ENCODE measurements at places on chromosomes 12 and 14.

DNA sequence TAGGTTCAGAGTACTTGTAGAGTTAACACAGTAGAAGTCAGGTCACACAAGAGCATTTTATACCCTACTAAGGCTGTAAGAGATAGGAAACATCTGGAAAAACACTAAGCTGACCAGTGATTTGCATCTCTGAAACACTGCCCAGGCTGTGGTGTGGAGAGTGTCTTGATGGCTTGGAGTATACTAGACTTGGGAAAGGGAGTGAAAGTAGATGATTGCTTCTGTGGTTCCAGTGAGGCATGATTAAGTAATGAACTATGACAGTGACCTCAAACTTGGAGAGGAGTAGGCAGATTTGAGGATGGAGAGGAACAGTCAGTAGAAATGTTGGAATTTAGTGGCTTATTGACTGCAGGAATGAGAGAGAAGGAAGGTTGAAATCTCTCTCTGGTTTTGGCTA, 201.2 kb downstream of the FLRT2 start:
- no peak for DNase-seq

GRCh38 chr12:130983328-130984017, 29.8 kb downstream of the ADGRD1 start:
- DNase-seq: no peak

- DNase-seq: no peak
Observed at GRCh38 chr12:32501835-32502333, 102.5 kb downstream of the FGD4 start.

- DNase-seq: no peak
Observed at GRCh38 chr14:100158566-100159093, 815 bp downstream of the DEGS2 start.

DNA sequence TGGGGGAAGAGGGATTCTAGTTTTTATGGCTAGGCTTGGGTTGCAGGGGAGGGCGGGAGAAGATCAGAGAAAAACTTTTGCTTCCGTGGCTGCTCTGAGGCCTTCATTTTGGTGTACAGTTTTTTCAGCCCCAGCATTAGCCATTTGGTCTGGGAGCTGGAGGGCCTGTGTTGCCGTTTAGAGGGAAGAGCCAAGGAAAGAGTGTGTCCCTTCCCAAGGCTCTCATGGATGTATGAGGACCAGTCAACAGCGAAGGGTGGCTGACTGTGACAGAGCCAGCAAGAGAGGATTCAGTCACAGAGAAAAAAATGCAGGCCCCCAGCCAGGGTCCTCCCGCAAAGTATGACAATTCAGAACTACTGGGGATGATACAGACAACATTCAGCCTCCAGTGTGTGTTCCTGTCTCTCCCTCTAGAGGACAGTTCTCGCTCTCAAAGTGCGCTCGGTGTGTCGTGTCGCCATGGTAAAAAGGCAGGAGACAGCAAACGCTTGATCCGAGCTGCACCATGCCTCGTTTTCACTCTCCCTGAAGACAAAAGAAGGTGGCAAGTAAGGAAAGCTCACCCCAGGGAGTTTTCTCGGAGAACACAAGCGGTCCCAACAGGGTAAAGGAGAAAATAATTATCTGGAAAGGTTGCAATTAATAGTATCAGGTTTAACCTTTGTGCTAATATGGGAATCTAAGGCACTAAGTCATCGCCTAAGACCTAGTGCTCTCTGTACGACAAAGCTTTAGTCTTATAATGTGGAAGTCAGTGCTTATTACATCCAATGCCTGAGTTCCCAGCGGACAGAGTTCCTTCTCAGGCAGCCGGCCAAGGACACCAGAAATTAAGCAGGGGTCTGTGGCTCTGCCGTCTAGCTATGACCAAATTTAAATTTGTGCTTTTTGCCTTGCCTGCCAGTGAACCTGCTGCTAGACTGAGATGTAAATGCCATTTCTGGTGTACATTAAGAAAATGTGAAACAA, 157.3 kb upstream of the PLXNC1 start:
- DNase-seq: no peak

DNA sequence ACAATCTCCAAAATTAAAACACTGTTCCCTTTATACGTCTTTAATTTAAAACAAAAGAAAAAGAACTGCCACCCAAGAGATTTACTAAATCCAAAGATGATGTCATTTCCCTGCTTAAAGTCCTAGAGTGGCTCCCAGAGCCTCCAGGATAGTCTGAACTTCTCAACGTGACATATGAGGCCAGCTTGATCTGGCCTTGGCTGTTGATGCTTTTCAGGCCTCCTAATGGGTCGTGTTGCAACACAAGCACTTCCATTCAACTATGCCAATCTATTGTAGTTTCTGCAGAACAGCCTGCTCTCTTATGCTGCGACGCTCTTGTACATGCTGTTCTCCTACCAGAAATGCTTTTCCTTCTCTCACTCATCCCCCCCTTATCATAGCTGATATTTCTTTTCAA, 35.7 kb downstream of the LGR5 start:
- no peak for DNase-seq

GRCh38 chr14:76870166-76870565, 44.0 kb downstream of the LRRC74A start:
- DNase-seq: no peak

DNA sequence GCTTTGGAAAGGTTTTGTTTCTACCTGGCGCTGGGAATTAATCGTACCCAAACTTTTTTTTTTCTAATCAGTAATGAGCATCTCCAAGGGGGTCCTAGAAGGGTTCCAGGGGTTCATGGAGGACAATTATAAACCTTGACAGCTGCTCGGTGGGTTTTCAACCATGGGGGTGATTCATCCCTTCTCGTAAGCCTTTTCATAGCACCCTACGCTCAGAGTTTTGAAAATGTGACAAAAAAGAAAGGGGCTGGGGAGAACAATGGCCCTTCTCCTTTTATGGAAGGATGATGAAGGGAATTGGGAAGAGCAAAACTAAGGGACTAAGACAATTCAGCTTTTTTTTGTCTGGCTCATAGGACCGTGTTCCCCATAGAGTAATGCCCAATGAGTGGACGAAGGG, 196.7 kb downstream of the ZFP36L1 start:
- DNase-seq: no peak

DNA sequence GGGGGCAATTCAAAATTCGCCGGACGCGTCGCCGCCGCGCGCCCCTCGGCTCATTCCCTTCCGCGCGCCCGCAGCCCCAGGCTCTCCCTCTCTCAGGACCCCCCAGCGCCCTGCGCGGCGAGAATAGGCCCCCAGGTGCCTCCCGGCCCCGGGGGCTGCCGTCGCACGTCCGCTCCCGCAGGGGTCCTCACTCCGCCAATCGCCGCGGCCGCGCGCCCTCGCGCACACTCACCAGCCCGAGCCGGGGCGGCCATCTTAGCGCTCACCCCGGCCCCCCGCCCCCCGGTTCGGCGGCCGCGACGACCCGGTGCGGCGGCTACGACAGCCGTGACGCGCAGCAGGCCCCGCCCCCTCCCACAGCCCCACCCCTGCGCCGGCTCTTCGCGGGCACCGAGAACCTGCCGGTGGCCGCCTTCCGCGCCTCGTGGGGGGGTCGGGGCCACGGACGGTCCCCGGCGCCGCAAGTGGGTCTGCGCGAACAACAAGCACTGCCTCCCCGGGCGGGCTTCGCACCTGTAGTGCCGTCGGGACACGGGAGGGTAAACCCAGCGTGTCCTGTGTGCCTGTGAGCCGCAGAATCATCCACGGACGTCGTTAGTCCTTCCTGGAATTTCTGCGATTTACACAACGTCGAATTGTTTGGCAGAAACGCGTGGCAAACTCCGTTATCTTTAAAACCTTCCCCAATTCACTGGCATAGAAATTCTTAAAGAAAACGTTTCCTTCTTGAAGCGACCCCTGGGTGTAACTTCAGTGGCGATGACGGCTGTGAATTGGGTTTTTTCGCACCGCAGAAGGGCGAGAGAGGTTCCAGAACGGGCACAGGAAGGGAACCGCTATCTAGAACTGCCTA, 2.5 kb downstream of the USP44 start:
- no peak for DNase-seq

DNA sequence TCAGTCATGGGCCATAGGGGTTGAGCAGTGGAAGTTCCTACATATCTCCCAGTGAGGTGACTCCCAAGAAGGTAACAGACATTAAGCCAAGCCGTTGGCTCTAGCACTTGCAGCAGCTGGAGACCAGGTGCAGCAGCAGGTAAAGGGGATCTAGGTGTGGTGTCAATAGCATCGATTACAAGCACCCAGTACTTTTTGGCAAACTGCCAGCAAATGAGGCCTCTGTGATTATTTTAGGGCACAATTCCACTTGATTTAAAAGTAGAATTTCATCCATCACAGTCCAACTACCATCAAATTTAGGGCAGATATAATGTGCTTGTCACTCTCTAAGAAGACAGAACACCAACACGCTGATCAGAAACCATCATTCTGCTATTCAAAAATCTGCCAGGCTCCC, 224.1 kb upstream of the EGLN3 start:
- no peak for DNase-seq

DNA sequence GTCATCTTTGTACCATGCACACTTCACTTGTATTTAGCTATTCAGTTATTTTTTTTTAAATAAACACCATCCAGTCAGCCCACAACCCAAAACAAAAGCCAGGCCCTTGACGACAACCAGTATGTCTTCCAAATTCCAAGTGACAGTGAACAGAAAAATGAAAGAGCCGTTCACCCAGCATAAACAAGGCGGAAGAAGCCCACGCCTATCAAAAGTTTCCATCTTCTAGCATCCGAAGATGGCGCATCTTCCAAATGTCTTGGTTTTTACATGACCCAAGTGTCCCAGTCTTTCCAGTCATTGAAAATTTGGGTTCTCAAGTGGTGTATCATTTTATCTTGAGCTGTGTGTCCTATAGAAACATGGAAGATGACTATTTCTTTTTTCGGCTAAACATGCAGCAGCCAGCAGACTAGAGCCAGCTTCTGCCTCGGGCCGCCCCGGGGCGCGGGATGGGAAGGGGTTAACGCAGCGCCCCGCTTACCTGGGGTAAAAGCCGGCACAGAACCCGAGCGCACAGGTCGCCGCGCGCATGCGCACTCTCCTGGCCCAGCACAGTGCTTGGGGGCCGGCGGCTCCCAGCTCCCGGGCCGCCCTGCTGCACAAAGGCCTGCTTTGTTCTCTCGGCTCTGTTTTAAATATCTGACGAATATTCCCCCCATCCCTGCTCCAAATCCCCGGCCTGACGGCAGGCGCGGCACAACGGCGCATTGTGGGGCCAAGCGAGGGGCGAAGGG, 164.8 kb downstream of the ZFP36L1 start:
- peak; percentile 52 for DNase-seq

DNA sequence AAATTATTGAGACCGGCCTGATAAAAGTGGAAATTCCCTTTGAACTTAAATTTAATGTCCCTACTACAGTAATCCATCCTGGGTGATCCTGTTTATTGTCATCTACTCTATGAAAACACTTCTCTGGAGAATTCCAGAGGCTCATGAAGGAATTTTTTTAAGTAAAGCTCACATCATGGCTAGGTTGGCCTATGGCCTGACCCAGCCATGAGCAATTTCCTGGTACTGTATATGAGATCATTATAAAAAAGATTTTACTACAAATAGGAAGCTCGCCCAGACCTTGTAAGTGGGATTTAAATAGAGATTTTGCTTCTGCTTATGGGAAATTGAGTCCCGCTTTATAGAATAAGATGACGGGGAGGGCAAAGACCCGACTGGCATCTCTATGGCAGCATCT, 215.5 kb downstream of the DPF3 start:
- DNase-seq: no peak

GRCh38 chr12:31057671-31058070, 16.0 kb upstream of the DDX11 start:
- no peak for DNase-seq

GRCh38 chr14:91533623-91534022, 23.5 kb upstream of the PPP4R3A start:
- DNase-seq: no peak

DNA sequence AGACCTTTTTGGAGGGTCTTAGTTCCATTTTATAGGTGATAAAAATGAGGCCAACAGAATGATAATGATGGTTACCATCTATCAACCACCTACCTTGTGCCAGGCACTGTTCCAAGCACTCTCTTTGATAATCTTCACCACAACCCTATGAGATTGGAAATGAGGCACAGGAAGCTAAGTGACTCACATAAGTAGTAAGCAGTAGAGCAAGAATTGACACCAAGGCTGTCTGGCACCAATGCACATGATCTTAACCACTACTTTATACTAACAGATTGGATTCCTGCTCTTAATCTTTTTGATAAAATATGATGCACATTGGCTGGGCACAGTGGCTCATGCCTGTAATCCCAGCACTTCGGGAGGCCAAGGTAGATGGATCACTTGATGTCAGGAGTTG, 91.4 kb downstream of the DRAM1 start:
- DNase-seq: no peak

DNA sequence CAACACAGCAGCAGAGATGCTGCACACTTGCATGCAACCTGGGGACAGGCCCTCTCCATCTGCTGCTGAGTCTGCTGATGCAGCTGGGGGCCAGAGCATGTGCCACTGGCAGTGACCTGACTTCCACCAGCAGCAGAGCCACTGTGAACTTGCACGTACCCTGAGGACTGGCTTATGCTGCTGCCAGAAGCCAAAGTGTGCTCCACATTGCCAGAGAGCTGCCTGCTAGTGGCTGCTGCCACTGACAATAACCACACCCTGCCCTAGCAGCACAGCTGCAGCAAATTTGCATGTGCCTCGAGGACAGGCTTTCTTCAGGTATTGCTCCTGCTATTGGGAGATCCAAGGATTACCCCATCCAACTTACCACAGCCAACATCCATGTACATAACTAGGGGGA, 4.5 kb upstream of the PRR4 start:
- DNase-seq: no peak

DNA sequence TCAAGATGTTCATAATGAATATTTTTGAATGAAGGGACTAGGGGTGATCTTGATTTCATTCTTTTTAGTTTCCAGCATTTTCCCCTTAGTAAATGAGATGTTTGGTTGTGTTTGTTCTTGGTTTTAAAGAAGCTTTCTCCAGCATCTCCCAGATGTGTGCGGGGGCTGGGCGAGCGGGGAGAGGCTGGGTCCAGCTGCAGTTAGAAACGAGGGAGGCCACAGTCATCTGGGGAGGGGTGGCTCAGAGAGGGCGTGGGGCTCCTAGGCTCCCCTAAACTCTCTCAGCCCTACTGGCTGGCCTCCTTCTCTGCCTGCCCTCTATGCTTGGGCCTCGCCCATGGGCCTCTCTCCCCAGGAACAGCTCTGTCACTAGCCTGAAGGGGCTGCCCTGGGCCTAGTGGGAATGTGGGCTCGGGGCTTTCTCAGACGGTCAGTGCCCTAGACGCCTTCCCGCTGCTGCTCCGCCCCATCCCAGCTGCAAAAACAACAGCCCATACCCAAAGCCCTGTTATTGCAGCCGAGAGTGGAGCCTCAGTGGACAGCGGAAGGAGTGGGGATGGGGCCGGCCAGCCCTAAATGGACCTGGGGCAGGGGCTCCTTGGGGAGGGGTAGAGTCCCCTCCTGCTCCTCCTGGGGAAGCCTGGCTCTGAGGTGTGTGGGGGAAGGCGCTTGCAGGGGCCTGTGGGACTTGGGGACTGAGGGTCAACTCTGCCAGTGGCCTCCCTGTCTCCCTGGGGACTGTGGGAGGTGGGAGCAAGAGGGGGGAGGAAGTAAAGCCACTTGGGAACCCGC, 18.3 kb upstream of the EIF2B2 start:
- no peak for DNase-seq

DNA sequence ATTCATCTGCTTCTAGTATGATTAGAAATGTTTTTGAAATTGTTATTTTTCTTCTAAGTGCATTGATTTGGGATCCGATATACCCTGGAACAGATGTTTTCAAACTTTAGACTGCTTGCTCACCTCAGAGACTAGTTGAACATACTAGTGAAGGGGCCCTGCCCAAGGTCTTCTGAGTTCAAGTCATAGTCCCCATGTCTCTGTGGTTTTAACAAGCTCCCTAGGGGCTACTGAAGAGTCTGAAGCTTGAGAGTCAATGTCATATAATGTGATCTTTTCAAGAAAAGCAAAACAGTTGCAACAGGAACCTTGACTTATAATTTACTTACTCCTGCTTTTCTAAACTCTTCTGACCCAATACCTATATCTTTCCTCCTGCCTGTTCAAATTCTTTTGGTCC, 7.5 kb upstream of the UBE2N start:
- DNase-seq: no peak
